ENCODE measurements at places on chromosomes 11 and 22.

- DNase-seq: no peak
These were observed 46.3 kb upstream of the CADM1 start for GRCh38 chr11:115550291-115551059.

GRCh38 chr11:69285091-69285490, 8.9 kb upstream of the MYEOV start:
- DNase-seq: no peak

GRCh38 chr11:72041364-72042063, 38.8 kb downstream of the NUMA1 start:
- DNase-seq: peak; percentile 12

GRCh38 chr22:45541382-45541979, 38.8 kb downstream of the FBLN1 start:
- no peak for DNase-seq

GRCh38 chr11:72239313-72239848, 4.6 kb downstream of the PHOX2A start:
- DNase-seq: no peak

GRCh38 chr22:19876941-19877625, 22.4 kb upstream of the GNB1L start:
- no peak for DNase-seq

Data from stimulated activated CD4-positive, alpha-beta T cell treated with anti-CD3 and anti-CD28 coated beads, Interleukin-4, amount 100 ng/mL, for 4 hours (primary cell).